ENCODE measurements at places on chromosomes 7 and 10.

GRCh38 chr7:2438775-2439174 lies 35.4 kb downstream of the CHST12 start:
- DNase-seq = no peak

DNA sequence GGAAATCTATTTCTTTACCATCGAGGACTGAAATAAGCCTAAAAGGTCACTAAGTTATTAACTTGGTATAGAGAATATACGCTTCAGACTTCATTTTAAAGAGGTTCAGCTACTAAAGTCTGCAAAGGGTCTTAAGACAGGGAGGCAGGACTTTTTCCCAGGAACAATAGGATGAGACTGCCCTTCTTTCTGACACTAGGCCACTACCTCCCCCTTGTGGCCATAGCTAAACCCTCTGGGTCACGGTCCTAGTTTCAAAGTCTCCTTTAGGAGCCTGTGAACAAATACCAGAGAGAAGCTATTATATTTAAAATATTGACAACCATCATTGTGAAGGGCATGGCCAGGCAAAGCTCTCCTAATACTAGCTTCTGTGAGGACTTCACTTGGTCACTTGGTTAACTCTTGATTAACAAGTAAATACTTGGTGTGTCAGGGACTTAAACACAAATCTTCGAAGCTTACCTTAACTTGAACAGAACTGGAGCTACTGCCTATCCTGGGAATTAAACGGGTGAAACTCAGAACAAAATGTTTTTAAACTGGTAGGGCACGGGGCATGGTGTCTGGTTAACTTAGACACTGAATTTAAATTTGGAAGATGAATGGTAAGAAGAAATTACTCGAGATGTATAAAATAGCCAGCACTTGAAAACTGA lies 75.6 kb downstream of the CCDC6 start:
- DNase-seq = no peak

DNA sequence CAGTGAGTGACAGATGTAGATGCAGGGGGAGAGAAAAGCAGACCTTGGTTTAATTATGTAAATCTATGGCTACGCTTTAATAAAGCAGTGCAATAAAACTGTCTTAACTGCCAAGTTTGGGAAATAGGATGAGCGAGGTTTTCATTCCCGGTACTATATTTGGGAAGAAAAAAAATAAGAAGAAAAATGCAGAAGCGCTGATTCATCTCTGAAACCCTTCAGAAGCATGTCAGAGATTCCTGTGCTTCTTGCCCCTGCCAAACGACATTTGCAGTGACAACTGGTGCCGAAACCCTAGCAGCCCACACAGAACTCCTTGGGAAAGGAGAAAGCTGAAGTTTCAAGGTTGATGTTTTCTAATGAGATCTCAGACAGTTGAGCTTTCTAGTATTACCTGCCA lies 380.7 kb downstream of the REEP3 start:
- DNase-seq = no peak

GRCh38 chr7:3591944-3592343 lies 290.9 kb downstream of the SDK1 start:
- DNase-seq = no peak

- no peak for DNase-seq
Measured at GRCh38 chr10:15605740-15606369, 113.9 kb downstream of the ITGA8 start.

- no peak for DNase-seq
Measured at GRCh38 chr7:1520539-1521234, 9.8 kb upstream of the MAFK start.

- DNase-seq = no peak
Measured at GRCh38 chr7:50363327-50364060, 59.0 kb downstream of the IKZF1 start.

DNA sequence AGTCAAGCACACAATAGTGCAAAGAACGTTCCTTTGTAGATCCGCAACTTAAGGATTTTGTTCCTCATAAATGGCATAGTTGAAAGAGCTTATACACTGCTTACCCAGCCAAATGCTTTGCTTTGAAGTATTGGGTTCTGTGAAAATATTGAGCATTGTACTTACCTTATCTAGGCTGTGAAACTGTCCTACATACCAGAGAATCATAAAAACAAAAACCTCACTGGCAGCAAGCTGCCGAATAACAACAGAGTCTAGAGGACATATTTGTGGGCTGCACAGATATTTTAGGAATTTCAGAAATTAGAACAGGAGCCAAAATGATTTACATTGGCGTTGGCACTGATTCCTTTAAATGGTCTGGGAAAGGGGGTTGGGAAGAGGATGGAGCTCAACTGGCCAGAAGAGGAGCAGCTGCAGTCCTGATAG lies 174.8 kb downstream of the RTKN2 start:
- DNase-seq = no peak

GRCh38 chr7:99782012-99782953 lies 1.7 kb downstream of the CYP3A4 start:
- no peak for DNase-seq

DNA sequence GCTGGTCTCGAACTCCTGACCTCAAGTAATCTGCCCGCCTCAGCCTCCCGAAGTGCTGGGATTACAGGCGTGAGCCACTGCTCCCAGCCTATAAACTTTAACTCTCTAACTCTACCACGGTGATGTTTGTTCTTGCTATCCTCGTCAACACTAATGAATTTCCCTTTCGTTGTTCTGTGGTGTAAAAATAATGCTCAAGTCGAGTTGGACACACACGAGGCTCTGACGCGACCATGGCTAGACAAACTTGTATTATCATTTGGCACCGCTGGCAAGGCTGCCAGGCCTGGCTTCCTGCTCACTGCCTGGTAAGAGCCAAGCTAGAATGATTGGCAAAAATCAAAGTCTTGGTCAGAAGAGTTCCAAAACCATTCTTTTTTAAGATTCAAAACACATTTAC lies 167.0 kb upstream of the KLF6 start:
- DNase-seq = no peak

- DNase-seq = no peak
Measured at GRCh38 chr10:112115781-112116385, 67.7 kb downstream of the GPAM start.

- DNase-seq = no peak
Measured at GRCh38 chr7:25854608-25855497, 297.1 kb upstream of the NFE2L3 start.

GRCh38 chr10:32937911-32938424 lies 20.1 kb downstream of the ITGB1 start:
- DNase-seq = no peak

- no peak for DNase-seq
Measured at GRCh38 chr7:54397836-54398612, 144.2 kb upstream of the VSTM2A start.

DNA sequence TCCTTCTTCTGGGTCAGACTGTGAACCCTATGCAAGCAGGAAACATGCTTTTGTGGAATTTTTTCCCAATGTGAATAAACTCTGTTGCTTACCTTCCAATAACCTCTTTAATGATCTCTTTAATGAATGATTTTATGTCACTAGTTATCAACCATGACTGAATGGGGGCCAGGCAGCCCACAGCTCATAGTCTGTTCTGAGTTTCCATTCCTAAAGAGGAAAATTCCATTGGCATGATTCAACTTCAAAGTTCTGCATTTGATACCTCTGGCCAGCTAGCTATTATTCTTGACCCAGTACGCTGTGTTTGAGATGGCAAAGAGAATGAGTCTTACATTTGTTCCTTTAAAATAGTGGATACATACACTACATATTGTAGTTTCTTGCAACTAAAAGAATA lies 867.8 kb upstream of the CELF2 start:
- DNase-seq = no peak

DNA sequence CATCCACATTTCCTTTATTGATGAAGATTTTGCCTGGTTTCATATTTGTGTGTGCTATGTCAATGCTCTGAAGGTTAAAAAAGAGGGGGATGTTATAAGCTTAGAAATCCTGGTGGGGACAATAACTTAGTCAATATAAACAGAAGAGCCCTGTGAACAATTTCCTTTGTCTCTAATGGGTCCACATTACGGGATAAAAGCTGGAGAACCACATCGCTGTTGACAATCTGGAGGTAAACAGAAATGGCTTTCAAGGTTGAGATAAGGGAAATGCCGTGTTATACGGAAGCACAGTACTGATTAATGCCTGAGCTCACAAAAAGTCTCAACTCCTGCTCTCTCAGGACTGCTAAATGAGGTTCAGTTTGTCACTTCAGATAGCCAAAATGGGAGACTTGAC lies 16.8 kb downstream of the ASAH2 start:
- no peak for DNase-seq

Measured in stimulated activated CD8-positive, alpha-beta memory T cell treated with anti-CD3 and anti-CD28 coated beads, Interleukin-15, amount 100 ng/mL, for 24 hours (primary cell).